ENCODE measurements at places on chromosomes 2 and 18.

DNA sequence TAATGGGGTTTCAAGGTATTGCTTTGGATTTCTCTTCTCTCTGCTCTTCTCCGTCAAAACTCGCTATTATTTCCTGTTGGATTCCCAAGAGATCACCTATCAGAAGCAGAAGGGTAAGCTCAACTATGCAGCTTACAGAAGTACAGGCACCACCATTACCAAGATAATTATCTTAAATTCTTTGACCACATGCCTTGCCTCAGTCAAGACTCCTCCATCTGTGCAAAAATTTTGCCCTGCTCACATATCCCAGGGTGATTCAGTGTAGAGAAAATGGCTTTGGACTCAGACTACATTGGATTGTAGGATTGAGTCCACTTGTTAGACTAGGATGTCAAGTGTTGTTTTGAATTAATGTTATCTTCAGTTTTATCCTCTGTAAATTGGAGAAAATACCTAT is 698.7 kb downstream of the TDRD15 start:
- no peak for DNase-seq

DNA sequence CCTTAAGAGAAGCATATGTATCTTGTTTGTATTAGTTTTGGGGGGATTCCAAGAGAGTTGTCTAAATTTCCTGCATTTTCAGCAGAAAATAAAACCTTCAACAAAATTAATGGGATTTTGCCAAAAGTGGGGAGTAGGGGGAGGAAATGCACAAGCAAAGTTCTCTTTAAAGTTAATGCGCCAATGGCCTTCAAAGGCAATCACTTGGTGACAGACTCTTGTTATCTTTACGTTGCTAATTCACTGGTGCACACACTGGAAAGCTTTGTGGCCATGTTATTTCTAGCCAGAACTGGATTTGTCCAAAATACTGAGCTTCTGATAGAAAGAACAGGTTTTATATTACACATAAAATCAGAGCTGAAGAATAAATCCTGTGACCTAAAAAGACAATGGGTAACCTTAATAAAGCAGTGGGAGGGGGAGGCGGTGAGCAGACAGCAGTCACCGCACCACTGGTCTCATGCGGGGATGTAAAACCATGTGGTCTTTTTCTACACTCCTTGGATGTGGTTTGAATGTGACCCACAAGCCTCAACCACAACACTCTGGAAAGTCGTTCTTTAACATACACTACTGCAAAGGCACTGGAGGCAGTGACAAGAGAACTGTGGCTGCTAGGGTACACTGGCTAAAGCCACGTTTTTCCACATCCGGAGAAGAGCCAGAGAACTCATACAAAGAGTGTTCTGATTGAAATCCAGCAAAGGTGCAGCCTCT is 176.9 kb upstream of the SMAD7 start:
- DNase-seq: no peak

- no peak for DNase-seq
These were observed 92.5 kb downstream of the HAUS1 start for GRCh38 chr18:46196627-46197243.

DNA sequence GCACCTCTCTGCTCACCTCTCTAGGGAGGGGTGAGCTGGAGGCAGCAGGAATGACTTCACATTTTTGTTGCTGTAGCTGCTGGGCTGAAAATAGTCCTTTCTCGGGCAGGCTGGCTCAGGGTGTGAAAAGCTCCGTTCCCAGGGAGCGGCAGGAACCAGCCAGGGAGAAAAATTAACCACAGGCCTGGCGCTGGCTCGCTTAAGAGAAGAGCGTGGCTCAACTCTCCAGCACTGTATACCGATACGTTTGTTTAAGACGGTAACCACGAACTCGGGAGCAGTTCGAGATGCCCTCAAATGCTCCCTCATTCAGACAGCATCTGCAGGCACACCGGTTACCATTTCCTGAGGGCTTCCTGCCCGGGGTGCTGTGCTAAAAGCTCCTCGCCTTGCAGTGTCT is 129.6 kb downstream of the CELF4 start:
- DNase-seq: no peak

DNA sequence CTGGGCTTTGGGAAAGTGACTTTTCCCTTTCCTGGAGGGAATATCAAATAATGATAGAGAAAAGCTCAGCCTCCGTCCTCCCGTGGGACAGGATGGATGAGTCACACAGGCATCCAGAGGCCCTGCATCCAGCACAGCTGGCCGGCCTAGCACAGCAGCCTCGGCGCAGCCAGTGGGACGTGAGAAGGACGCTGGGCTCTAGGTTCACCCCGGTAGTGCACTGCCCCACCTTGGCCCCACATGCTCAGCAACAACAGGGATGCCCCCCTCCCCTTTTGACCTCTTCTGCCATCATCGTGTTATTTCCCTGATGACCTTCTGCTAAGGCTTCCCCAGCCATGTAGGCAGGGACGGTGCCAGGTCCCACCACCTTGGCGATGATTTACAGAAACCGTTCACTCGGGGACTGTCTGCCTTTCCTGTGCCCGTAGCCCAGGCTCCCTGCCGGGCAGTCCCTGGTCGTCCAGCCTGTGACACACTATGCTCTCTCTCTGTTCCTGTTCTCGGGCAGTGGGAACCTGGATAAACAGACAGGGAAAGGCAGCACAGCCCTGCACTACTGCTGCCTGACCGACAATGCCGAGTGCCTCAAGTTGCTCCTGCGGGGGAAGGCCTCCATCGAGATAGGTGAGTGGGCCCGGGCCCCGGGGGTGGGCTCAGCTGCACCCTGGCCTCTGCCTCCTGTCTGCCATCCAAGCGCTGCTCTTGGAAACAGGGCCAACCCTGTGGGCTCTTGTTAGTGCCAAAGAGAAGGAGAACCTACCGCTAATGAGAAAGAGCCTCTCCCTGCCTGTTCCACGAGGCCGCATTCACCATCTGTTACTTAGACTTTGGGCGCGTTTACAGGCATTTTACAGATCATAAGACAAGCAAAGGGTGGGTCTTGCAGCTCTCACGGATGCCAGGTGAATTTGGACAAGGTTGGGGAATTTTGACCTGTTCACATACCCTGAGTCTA is 44.6 kb downstream of the ITGB1BP1 start:
- DNase-seq: peak; percentile 92

- DNase-seq: no peak
These were observed 13.5 kb upstream of the XDH start for GRCh38 chr2:31428001-31428418.

DNA sequence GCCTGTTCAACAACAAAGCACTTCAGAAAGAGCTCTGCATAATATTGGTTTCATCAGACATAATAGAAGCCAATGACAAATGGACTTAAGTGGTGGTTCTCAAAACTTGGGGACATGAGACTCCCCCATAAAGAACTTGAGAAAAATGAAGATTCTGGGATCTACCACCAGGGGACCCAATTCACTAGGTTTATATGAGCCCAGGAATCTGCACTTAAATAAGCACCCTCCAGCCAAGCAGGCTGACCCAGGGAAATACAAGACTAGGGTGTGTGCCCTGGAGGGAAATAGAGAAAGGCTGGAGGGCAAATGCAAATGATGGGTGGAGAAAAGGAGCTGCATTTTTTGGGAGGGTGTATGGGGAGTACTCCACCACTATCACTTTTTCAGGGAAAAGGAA is 52.5 kb downstream of the SATB2 start:
- DNase-seq: peak; percentile 58

GRCh38 chr2:221360742-221361141 is 211.4 kb downstream of the EPHA4 start:
- no peak for DNase-seq

DNA sequence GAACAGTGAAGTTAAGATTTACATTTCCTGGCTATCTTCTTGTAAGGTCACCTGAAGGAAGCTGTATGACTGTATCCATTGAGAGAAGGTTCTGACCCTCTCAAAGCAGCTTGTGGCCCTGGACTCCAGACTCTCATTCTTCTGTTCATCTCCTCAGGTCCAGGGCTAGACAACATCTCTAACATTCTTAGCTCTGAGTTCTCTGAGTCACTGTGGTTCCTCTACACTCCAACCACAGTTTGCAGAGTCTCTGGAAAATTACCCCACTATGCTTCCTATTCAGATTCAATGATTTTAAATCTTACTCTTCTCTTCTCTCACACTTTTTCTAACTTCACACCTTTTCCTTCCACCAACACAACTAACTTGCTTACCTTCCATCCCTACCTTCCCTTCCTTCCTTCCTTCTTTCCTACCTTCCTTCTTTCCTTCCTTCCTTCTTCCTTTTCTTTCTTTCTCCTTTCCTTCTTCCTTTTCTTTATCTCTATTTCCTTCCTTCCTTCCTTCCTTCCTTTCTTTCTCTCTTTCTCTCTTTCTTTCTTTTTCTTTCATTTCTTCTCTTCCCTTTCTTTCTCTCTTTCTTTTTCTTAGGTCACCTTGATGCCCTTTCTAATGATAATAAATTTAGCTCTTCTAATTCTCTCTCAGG is 824.3 kb upstream of the ZEB2 start:
- peak; percentile 26 for DNase-seq

- no peak for DNase-seq
These were observed 31.9 kb downstream of the SMAD7 start for GRCh38 chr18:48918660-48919456.

GRCh38 chr2:206555721-206556120 is 86.6 kb upstream of the FAM237A start:
- DNase-seq: peak; percentile 52

- DNase-seq: no peak
These were observed 145.2 kb downstream of the GALNT3 start for GRCh38 chr2:165648801-165649200.

GRCh38 chr2:105299290-105299689 is 30.2 kb downstream of the TGFBRAP1 start:
- DNase-seq: no peak

GRCh38 chr2:207612714-207613113 is 12.5 kb downstream of the METTL21A start:
- no peak for DNase-seq

DNA sequence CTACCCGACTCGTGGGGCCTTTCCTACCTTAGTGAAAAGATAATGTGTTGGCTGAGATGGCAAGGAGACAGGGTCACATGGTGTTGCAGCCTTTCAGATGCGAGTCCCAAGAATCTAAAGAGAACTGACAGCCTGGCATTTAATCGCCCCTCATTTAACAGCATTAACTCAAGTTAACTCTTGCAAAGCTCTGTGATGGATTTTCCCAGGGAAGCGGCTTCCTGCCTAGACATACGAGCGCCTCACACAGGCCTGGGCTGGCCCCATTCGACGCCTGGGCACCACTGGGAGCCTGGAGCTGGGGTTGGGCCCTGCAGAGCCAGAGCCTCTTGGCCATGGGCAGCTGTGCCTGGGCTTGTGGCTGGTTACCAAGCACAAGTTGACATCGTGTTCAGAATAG is 140.8 kb downstream of the SEPTIN10 start:
- no peak for DNase-seq

DNA sequence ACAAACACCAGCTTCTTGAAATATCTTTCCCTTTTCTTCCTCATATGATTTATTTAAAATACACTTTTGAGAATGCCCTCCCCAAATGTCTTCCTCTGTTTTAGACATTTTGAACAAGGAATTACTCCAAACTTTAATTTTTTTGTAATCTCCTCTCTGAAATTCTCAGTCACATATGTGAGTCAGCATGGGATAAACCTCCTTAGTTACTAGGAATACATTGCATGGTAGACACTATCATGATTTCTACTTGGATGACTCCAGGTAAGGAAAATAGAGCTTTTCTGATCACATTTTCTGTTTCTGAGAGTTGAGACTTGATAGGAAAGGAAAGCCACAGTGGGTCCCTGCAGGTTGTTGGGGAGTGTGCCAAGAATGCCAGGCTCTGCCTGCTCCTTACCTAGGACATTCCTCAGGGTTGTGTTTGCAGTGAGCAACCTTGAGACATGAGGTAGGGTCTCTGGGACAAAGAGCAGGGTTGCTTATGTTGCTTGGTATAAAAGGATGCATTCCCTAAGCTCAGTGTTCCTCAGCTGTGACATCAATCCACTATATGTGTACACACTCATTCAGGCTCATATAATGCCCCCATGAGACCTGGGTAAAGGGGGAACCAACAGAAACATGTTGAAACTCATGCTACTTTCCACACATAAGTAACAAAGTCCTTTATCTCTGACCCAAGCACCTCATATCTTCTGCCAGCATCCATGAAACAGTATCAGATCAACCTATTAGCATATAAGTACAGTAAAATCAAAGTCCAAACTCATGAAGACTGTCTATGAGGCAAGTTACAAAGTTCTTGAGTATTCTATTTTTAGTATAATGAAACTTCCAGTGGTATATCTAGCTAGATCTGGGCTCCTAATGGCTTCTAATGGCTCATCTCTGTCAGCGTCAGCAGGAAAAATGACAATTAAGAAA is 112.8 kb upstream of the SCN1A start:
- DNase-seq: peak; percentile 33

GRCh38 chr2:230256733-230257332 is 31.3 kb downstream of the SP140 start:
- DNase-seq: no peak
